Stimulated activated CD4-positive, alpha-beta T cell treated with anti-CD3 and anti-CD28 coated beads, Interleukin-4, amount 100 ng/mL, for 24 hours (primary cell): ENCODE measurements at places on chromosomes 2 and 18.

- no peak for DNase-seq
Observed at GRCh38 chr2:231795525-231796327, 9.5 kb downstream of the COPS7B start.

DNA sequence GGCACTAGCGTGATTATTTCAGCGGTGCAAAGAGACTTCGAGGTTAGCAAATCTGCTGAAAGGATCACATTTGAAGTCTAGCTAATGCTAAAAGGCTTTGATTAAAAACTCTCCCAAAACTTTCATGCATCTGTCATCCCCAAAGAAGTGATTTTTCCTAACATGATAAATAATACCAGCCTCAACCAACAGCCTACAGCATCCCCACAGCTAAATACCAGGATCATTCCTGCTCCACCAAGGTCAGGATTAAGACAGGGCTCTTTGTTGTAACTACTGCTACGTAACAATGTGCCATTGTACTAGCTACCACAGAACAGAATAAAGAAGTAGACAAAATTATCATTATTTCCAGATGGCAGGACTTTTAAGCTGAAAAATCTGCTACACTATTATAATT is 1.6 kb downstream of the OR6B3 start:
- no peak for DNase-seq

GRCh38 chr2:16487686-16488085 is 177.9 kb downstream of the CYRIA start:
- DNase-seq: no peak

DNA sequence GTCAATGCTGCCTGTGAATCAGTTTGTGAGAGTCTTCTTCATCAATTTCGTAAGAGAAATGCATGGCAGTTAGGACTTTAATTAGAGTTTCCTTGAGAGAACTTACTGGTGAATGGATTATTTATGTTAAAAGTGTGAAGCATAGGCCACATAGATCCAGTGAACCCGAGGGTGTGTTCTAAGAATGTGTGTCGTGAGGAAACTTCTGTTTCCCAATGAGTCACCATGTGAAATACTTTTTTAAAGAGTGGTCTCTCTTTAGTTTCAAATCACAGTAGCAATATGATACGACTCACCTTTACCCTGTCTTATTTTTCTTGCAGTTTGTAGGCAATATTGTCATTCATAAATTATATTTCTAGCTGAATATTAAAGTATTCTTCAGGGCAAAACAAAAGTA is 18.5 kb downstream of the THSD7B start:
- no peak for DNase-seq

GRCh38 chr2:104599787-104600510 is 254.0 kb upstream of the POU3F3 start:
- no peak for DNase-seq

DNA sequence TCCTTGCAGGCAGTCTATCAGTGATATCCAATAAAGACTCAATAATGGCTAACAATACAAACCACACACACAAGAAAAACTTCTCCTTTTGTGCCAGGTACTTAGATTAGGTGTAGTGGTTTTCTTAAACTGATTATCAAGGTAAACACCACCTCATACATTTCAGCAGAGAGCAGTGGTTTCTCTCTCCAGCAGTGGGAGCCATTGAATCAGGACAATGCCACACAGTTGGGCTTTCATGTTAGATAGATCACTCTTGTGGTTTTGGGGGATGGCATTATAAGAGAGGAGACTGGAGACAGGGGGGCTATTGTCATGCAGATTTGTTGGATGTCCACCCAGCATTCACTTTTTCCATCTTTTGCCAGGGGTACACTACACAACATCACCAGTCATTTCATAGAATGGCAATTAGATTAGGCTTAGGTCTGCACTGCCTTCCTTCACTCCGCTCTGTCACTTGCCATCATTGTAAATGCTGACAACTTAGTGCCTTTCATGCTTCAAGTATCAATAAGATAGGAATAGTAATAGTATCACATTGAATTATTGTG is 13.6 kb upstream of the IRS1 start:
- no peak for DNase-seq

- no peak for DNase-seq
Observed at GRCh38 chr2:120863146-120863545, 127.5 kb downstream of the GLI2 start.

DNA sequence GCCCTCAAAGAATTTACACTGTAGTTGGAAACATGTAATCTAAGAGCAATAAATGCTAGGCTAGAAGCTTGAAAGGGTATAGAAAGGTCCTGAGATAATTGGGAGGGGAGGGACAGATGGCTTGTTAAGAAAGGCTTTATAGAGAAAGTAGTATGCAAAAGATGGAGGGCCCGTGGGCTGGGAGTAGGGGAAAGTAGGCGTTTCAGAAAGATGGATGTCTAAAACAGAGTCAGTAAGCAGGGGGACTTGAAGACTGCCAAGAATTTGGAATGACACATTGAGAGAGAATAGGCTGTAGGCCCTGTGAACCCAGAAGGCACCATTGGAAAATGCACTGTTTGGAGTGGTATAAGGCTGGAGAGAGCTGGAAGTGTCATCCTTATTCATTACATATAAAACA is 822 bp downstream of the PSMG2 start:
- peak; percentile 15 for DNase-seq

GRCh38 chr2:73987109-73987947 is 2.6 kb downstream of the TET3 start:
- DNase-seq: no peak

GRCh38 chr18:55256929-55257289 is 297.6 kb upstream of the CCDC68 start:
- no peak for DNase-seq

GRCh38 chr2:100779908-100780202 is 40.1 kb upstream of the NPAS2 start:
- no peak for DNase-seq

- no peak for DNase-seq
Observed at GRCh38 chr2:241608881-241609280, 28.1 kb downstream of the THAP4 start.

GRCh38 chr2:147515213-147515612 is 329.6 kb upstream of the ACVR2A start:
- no peak for DNase-seq

- DNase-seq: no peak
Observed at GRCh38 chr2:173249661-173250641, 104.7 kb upstream of the CDCA7 start.

GRCh38 chr2:234425639-234426603 is 71.0 kb downstream of the ARL4C start:
- DNase-seq: peak; percentile 51

- no peak for DNase-seq
Observed at GRCh38 chr2:15331787-15332186, 229.3 kb downstream of the NBAS start.

- no peak for DNase-seq
Observed at GRCh38 chr2:146661473-146662096, 1183.2 kb upstream of the ACVR2A start.

GRCh38 chr2:169009865-169010579 is 21.1 kb downstream of the ABCB11 start:
- no peak for DNase-seq

DNA sequence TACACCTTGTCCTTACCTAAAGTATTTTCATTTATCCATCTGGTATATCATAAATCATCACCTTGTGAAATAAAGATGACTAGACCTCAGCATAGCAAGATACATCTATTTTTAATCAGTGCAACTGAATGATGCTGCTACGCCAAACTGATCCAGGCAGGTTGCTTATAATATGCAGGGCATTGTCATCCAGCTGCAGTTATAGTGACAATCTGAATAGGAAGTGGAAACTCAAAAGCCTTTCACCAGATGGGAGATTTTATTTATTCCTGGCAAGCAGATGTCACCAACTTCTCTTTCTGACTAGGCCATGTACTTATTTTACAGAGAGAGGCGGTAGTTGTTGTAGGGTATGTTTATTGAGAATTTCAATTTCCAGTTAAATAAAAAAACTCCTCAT is 747.3 kb downstream of the ADCYAP1 start:
- no peak for DNase-seq

GRCh38 chr18:57961876-57962505 is 82.0 kb upstream of the NEDD4L start:
- DNase-seq: no peak

DNA sequence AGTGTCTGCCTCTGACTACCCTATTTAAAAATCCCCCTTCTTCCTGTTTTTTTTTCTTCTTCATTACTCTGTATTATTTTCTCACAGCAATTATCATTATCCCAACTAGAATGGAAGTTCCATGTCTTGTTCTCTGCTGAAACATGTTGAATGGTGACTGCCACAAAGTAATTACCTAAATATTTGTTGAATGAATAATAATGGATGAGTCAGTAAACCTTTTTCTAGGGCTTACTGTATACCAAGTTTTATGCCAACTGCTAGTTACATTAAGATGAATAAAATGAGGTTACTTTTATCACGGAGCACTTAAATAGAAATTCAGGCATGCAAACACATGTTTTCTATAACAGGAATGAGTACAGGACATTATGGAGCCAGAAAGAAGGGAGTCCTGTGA is 490.6 kb downstream of the THSD7B start:
- DNase-seq: no peak

- no peak for DNase-seq
Observed at GRCh38 chr2:110948027-110948674, 172.6 kb upstream of the BCL2L11 start.

GRCh38 chr2:154203902-154204301 is 332.2 kb downstream of the GALNT13 start:
- DNase-seq: no peak

DNA sequence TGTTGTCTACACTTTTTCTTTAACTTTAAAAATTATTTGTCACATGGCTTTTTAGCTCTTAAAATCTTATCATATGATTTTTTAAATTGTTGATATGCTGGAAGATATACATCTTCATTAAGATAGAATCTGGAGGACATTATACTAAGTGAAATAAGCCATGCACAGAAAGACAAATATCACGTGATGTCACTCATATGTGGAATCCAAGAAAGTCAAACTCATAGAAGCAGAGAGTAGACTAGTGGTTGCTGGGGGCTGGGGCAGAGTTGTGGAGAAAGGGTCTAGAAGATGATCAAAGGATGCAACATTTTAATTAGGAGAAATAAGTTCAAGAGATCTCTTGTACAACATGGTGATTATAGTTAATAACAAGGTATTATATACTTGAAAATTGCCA is 280.9 kb downstream of the GULP1 start:
- no peak for DNase-seq

DNA sequence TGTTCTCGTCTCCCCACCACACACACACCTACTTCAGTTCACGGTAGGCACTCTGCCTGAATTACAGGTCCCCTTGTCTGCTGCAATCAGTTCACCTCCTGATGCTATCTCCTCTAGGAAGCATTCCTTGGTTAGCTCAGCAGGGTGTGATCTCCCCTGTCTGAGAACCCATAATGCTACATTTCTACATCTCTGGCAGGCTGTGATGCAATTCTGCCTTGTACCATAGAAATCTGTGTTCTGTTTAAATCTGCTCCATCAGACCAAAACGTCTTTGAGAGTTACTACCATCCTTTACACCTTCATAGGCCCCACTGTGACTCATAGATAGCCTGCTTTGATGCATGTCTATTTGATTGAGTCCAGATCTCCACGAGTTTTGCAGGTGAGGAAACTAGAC is 103.9 kb downstream of the TTC32 start:
- no peak for DNase-seq

- no peak for DNase-seq
Observed at GRCh38 chr18:61655630-61656029, 237.2 kb downstream of the RNF152 start.

DNA sequence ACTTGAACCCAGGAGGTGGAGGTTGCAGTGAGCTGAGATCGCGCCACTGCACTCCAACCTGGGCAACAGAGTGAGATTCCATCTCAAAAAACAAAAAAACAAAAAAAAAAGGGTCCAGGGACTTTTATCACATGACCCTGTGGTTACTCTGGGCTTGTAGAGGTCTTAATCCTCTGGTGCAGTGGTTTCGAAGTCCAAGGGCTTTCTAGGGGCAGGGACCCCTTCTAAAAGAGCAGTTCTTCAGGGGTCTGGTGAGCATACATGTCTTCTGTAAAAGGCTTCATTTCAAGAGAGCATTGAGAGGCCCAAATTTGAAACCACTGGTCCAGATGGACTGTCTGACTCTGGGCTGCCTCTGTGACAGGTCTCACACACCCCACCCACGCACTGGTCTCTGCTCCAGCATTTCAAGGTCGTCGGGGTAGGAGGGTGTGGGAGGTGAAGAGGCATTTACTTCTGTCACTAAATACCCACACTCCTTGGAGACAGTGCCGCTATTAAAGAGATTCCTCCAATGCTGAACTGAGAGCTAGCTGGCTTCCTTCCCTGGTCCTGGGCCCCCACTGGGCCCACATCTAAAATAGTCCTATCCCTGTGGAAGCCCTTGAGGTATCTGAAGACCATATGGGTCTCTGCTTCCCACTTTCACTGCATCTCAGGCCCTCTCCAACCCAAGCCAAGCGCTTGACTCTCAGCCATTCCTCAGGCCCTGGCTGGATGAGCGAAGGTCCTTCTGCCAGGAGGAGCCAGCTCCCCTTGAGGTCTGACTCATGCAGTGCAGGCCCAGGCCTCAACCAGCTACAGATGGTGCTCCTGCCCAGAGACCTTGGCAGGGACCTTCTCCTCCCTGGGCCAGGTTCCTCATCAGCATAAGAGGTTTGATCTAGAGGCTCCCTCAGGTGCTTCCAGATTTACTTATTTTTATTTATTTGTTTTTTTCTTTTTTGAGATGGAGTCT is 44.8 kb downstream of the PAX8 start:
- DNase-seq: no peak

DNA sequence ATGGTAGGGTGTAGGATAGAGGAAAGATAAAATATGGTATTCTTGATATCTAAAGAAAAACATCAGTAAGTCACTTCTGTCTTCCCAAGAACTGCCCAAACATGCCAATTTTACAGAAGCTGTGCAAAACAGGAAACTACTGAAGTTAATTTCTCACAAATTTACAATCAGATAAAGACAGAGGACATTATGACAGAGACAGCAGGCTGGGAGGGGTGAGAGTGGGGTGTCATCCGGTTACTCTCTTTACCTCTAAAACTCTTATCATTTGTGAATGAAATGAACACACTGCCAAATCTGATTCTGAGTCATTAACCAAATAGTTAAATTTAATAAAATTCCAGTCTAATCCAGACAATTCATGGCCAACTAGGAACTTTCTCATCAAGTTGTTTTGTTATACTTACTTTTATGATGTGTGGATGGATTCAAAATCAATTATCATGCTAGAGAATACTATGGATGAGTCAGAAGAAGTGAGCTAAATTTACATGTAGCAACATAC is 323.2 kb upstream of the MEX3C start:
- no peak for DNase-seq

GRCh38 chr18:62766266-62766665 is 50.9 kb downstream of the PHLPP1 start:
- DNase-seq: no peak

DNA sequence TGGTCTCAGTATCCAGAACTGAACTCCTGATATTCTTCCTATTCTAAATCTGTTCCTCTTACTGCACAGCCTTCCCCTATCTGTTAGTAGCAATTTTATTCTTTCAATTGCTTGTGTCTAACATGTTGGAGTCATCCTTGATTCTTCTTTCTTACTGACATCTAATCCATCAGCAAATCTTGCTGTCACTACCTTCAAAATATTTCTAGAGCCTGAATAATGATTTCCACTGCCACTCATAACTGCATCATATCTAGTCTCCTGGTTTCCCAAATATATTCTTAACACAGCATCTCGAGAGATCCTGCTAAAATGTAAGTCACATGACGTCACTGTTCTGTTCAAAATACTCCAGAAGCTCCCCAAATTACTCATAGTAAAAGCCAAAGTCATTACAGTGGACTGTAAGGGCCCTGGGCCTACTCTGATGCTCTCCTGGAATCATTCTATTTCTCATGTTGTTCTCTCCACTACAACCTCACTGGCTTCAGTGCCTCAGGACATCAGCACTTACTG is 95.2 kb downstream of the THSD7B start:
- DNase-seq: no peak
